ENCODE measurements at places on chromosomes 1 and 21. TPM values are rescaled to one million over a fixed set of nuclear protein-coding genes. Genes with fewer than 3 reads are reported as not detected.

Gene FCAMR
- total RNA-seq, result not detected

DNA sequence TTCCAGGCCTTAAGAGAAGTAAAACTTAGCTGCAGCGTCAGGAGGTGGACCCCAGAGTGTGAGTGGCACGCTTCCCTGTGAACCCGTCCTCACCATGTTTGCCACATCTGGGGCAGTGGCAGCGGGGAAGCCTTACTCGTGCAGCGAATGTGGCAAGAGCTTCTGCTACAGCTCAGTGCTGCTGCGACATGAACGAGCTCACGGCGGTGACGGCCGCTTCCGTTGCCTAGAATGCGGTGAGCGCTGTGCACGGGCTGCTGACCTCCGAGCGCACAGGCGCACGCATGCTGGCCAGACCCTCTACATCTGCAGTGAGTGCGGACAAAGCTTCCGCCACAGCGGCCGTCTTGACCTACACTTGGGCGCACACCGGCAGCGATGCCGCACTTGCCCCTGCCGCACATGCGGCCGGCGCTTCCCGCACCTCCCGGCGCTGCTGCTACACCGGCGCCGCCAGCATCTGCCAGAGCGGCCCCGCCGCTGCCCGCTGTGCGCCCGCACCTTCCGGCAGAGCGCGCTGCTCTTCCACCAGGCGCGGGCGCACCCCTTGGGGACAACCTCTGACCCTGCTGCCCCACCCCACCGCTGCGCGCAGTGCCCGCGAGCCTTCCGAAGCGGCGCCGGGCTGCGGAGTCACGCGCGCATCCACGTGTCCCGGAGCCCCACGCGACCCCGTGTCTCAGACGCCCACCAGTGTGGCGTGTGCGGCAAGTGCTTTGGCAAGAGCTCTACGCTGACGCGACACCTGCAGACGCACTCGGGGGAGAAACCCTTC is 9.3 kb downstream of the ZNF672 start:
- no peak for DNase-seq

Gene CCDC27
- not detected for total RNA-seq

DNA sequence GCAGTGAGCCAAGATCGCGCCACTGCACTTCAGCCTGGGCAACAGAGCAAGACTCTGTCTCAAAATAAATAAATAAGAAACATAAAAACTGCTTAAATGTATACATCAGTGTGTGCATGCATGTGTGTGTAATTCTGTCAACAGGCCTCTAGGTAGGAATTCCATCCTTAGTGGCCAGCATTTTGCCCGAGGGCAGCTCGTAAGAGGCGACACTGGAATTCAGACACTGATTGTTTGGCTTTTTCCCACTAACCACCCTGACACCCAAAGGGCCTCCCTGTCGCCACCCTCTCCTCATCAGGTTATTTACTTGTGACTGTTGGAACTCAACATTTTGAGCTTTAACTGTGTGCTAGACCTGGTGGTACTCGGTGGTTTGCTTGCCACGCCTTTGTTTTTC is 64.0 kb upstream of the KIF1B start:
- DNase-seq, result peak; percentile 39

DNA sequence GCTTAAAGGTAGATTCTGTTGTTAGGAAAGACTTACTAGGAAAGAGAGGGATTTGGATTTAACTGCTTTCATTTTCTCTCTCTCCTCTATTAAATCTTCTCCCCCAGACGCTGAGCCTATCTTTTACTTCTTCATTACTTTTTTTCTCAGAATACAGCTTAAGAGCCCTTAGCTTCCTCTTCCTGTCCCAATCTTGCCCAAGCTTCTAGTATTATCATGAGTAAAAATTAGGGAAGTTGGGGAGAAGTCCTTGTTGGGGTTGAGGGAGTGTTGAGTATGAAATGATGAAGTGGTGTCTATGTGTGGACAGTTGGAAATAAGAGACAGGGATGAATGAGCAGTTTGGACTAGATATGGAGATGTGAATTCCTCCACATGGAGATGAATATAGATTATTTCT is 35.0 kb downstream of the ACP6 start:
- DNase-seq, result no peak

Gene FAAH
- total RNA-seq, result 5.0 TPM

DNA sequence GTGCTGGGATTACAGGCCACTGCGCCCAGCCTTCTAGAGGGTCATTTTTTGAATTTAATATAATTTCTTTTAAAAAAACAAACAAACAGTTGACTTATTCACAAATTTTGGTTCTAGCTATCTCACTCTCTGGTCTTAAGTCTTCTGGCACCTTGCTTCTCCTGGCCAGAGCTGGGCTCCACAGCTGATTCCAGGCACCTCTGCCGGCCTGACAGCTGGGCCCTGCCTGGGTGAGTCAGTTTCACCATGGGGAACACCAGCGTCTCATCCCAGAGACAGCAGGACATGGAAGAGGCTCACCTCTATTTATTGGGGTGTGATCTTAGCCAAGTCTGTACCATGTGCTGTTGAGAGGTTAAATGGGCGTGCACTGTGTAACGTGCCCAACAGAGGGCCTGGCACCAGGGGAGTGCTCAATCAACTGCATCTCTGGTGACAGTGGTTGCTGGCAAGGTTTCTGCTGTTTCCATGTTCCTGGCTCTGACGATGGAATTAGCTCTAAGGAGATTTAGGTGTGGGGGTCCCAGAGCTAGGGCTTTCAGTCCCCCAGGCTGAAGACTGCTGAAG is 956 bp downstream of the CPLANE2 start:
- peak; percentile 73 for DNase-seq

GRCh38 chr1:218304281-218305039 is 19.4 kb downstream of the RRP15 start:
- no peak for DNase-seq

Gene CRB1
- 0.07 TPM for total RNA-seq

Gene TPTE
- total RNA-seq, result not detected

Gene MAB21L3
- 2.6 TPM for total RNA-seq

GRCh38 chr1:204782118-204782700 is 88.5 kb upstream of the NFASC start:
- peak; percentile 60 for DNase-seq

DNA sequence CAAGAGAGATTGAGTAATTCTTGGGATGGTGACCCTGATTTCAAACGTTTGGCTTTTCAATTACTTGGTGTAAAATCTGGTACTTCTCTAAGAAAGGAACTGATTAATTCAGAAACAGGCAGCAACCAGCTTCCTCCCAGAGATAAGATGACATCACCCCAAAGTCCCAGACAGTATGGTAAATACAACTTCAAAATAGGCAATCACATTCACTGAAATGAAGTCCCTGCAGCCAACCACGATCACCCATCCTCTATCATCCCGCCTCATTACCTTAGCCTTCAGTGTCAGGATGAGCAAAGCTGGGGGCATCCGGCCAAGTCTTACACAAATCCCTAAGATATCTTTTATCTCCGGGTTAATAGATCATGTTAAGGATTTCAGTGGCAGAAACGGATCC is 26.4 kb upstream of the RUNX1 start:
- DNase-seq, result no peak

GRCh38 chr1:199109160-199109559 is 470.3 kb downstream of the PTPRC start:
- no peak for DNase-seq

DNA sequence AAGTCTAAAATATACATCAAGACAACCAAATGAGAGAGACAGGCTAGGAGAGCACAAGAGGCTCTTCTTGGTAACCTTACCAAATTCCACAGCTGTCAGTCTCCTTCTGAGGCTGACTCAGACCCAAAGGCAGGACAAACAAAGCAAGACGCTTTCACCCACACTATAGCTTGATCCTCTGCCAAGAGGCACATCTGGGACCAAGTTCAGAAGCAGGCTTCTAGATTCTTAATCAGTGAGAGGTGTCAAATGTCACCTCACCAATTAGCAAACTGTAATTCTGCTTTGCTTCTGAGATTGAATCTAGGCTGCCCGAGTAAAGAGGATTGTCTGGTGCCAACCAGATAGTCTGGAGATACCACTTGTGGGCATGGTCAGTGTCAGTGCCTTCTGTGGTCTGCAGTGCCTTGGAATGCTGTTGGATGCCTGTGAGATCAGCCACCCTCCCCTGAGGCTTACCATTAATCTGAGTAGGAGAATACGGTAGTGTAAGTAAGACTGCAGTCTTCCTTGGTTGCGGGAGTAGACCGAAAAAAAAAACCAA is 151.0 kb downstream of the FMN2 start:
- DNase-seq, result peak; percentile 85

- no peak for DNase-seq
These were observed 4.4 kb upstream of the RHEX start for GRCh38 chr1:206048582-206048981.

DNA sequence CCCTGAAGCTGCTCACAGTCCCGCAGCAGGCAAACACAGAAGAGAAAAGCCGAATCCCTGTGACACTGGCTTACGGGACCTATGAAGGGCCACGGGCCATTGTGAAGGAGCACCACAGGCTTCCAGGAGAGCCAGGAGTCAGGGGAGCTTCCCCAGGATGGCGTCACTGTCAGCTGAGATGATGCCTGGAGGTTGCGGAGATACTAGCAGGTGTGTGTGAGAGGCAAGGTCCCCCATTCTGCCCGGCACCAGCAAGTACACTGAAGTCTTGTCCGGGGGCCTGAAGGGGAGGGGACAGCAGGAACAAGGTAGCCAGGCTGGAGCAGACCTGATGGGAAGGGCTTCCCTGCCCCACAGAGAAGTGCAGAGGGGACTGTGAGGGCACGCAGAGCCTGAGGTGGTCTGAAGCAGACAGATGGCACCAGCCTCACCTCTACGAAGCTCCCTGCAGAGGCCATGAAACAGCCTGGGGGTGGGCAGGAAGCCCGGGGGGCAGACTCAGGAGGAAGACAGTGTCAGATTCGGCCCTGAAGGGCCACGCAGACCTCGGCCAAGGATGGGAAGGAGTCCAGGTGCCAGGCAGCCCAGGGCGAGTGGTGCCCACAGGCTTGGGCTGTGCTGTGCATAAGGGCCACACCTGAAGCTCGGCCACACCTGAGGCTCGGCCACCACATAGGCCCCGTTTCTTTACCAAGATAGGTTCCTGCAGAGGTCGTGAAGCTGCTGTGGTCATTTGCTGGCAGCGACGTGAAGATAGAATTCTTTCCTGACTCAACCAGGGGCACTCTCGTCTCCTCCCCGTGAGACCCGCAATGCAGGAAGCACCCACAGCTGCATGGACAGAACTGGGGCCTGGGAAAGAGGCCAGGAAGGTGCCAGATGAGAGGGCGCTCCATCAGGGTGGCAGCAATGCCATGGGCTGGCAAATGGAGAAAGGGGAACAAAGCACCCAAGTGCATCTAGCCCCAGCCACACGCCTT is 10.1 kb downstream of the TCP10L start:
- no peak for DNase-seq

DNA sequence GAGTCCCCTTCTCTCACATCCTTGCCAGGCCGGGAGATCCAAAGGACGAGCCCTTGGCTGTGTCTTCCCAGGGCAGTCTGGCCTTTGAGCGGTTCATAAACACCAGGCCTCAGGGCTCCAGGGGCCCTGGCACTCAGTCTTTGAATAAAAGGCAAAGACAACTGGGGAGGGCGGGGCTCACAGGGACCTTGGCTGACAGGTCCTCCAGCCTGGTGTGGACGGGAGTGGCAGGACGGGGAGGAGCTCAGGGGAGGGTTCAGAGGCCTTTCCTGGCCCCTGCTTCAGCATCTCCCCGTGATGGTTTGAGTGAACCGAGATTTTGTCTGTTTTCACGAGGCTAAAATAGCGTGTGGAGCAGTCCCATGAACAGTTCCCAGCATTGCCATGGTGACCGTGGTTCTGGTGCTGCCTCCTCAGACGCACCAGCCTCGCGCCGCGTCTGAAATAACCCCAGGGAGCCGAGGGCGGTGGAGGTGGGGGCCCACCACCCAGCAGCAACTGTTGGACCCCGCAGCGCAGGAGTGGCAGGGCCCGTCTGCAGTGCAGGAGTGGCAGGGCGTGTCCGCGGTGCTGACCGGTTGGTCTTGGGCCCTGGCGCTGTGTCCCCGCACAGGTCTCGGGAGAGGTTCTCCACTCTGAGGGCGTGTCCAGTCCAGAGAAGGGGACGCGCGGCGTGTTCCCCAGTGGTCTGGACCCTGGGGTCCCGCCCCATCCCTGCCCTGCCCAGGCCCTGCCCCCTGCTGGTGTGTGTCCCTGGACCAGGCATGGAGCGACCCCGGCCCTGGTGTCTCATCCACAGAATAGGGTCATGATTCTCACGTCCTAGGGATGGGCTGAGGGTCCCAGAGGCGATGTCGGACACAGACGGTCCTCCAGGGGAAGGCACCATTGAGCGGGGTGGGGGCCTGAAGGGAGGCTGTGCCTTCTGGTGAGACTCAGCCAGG is 7.1 kb upstream of the PRKCZ start:
- DNase-seq, result peak; percentile 60

DNA sequence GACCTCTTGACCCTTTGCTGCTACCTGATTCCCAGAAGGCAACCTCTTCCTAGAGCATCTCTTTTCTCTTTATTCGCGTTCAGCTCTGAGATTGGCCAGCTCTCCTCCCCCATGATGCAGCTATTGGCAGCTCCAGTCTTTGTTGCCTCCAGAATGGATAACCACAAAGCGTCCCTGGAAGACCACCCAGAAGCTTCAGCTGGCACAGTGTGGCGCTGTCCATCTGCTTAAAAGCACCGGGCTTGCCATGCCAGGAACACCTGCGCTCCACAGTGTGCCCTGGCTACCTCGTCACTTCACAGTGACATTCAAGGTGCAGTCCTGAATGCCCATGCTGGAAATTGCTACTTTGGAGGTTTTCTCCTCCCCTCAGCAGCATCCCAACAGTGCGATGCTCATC is 353.9 kb downstream of the LMO4 start:
- DNase-seq, result no peak

GRCh38 chr1:75265792-75266191 is 131.6 kb downstream of the LHX8 start:
- peak; percentile 57 for DNase-seq
